ENCODE measurements at places on chromosomes 6 and 20.

DNA sequence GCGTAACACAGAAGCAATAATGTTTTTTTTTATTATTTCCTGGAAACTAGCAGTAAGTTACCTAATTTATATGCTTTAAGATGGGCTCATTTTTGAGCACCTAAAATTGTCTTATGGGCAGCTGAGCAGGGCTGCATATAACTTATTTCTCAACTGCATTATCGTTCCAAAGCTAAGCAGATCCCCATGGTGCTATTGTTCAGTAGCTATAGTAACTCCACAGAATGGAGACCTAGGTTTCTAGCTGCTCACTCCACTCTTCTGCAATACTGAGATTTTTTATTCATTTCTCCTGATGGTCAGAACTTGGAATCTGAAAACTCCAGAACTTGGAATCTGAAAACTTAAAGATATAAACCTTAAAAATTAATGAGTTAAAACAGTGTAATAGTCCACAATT, 18.7 kb downstream of the CRISP1 start:
- no peak for DNase-seq

- no peak for DNase-seq
Observed at GRCh38 chr6:20837189-20837588, 302.9 kb downstream of the CDKAL1 start.

- DNase-seq: no peak
Observed at GRCh38 chr6:136149311-136149710, 100.8 kb downstream of the MTFR2 start.

GRCh38 chr20:61771805-61772350, 293.8 kb downstream of the TAF4 start:
- DNase-seq: no peak

- DNase-seq: no peak
Observed at GRCh38 chr6:168012431-168013249, 15.2 kb downstream of the KIF25 start.

GRCh38 chr6:112957536-112957916, 610.4 kb downstream of the RFPL4B start:
- no peak for DNase-seq

- DNase-seq: no peak
Observed at GRCh38 chr6:13788820-13789219, 25.5 kb downstream of the MCUR1 start.

DNA sequence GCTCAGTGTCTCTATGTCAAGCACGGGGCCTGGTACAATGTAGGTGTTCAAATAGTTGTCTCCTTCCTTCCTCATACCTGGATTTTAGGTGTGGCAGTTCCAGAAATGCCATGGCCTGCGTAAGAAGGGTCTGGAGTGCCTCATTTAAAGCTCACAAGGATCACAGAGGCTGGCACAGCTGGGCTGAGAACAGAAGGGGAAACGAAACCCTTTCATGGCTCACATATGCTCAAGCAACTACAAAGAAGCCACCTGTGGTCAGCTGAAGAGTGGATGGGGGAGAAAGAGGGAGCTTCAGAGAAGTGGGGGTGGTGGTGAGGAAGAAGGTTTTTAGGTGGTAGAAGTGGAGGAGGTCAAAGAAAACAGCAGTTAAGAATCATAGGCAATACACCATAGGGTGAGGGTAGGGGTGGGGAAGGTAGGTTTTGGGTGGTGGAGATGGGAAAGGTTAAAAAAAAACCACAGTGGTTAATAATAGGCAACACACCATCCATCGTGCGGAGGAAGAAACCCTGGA, 17.0 kb upstream of the TOP1 start:
- no peak for DNase-seq

DNA sequence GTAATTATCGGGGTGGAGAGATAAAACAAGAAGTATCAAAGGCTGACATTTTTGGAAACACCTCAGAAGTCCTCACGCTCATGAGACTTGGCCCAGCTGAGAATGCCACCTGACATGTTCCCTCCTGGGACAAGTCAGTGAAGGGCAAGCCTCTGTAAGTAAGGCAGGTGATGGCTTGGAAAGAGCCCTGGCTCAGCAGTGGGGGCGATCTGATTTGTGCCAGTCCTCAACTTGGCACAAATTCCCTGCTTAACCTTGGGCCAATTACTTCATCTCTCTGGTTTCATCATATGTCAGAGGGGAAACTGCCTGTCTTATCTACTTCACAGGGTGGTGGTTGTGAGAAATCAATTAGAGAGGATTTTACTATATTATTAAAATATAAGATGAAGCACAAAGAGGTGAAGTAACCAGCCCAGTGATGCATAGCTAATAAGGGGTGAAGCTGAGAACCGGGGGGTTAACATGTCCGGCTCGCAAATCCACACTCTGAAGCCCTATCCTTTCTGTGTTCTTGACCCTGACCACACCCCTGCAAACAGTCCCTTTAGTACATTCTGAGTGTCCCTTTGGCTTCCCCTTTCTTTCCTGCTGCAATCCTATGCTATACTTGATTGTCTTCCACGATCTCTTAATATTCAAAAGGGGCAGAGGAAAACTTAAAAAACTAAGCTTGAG, 8.8 kb upstream of the MOCS1 start:
- no peak for DNase-seq

GRCh38 chr6:100493206-100493888, 28.6 kb upstream of the SIM1 start:
- no peak for DNase-seq

- no peak for DNase-seq
Observed at GRCh38 chr6:125899726-125900182, 56.8 kb upstream of the HINT3 start.

GRCh38 chr6:72530152-72530551, 91.7 kb upstream of the KCNQ5 start:
- DNase-seq: no peak

DNA sequence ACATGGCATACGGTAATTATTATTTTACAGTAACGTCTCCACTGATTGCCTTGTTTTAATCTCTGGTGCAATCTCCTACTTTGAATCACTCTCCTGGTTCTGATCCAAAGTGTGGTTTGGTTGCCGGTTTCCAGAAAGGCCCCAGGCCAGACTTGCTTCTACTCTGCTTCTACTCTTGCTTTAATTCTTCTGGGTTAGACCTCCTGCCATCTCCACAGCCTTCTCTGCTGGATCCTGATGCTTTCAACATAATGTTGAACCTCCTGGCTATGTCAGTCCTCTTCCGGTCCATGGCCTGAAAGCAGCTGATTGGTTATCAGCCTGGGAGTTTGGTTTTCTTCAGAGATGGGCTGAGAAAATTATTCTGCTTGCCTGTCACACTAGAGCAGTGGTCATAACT, 266.5 kb upstream of the RIMS1 start:
- no peak for DNase-seq

- DNase-seq: no peak
Observed at GRCh38 chr6:148693882-148694484, 52.8 kb upstream of the UST start.

DNA sequence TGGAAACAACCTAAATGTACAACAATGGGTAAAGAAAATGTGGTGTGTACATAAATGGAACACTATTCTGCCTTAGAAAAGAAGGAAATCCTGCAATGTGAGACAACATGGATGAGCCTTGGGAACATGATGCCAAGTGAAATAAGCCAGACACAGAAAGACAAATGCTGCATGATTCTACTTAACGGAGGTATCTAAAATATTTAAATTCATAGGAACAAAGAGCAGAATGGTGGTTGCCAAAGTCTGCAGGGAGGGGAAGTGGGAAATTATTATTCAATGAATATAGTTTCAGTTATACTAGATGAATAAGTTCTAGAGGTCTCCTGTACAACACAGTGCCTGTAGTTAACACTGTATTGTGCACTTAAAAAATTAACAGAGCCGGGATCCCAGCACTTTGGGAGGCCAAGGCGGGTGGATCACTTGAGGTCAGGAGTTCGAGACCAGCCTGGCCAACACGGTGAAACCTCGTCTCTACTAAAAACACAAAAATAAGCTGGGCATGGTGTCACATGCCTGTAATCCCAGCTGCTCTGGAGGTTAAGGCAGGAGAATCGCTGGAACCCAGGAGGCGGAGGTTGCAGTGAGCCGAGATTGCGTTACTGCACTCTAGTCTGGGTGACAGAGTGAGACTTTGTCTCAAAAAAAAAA, 71.4 kb upstream of the SNX9 start:
- DNase-seq: no peak

DNA sequence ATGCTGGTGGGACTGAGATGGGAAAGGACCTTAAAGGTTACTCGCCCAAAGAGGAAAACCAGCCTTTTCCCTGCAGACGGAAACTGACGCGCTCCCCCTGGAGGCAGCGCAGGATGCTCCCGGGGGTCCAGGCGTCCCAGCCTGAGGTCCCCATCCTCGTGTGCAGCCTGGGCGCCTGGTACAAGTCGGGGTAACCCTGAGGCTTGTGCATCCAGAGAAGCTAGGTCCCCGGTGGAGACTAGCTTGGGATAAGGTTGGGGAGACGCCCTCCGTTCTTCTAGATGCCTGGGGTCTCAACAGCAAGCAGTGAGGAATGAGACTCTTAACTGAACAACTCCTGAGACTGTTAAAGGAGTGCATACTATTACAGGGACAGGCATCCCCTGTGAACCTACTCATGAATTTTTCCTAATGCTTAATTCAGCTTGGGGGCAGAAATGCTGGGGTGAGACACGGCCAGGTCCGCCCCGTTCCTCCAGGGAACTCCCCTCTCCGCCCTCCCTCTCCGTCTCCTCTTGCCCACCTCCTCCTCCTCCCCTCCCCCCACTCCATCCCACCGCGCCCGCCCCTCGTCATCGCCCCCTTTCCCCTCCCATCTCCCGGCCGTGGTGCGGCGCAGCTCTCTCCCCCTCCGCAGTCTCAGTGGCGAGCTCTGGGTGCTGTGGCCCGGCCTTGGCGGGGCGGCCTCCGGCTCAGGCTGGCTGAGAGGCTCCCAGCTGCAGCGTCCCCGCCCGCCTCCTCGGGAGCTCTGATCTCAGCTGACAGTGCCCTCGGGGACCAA, at the start of gene PRSS35:
Gene PRSS35 (plus strand): TSS at position 634 of the 781 bp plus-strand sequence. CDS start 10,908 bp downstream, outside the sequence.
- peak; percentile 74 for DNase-seq

DNA sequence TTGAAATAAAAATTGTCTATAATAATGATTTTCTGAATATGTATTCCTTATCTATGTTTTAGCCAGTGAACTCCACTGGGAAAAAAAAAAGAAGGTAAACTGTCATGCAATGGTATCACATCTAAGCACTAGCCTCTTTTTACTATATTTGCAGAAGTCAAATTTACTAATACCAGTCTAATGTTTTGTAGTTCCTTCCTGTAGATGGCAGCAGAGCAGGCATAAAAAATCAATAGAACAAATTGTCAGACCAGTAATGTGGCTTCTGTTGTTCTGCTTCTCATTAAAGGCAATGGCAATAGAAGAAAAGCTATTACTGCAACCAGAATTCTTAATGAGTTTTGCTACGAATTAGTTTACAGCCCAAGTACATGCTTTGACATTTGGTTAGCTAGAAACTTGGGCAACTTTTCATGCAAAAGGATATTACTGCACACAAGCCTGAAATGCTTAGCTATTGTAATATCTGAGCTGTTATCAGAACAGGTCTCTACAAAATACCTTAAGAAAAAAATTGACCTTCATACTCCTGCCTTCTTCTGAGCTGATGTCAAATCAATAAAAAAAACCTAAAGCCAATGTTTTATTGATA, 476.9 kb downstream of the KHDRBS2 start:
- peak; percentile 73 for DNase-seq

GRCh38 chr20:39576771-39577170, 614.6 kb downstream of the DHX35 start:
- DNase-seq: no peak

DNA sequence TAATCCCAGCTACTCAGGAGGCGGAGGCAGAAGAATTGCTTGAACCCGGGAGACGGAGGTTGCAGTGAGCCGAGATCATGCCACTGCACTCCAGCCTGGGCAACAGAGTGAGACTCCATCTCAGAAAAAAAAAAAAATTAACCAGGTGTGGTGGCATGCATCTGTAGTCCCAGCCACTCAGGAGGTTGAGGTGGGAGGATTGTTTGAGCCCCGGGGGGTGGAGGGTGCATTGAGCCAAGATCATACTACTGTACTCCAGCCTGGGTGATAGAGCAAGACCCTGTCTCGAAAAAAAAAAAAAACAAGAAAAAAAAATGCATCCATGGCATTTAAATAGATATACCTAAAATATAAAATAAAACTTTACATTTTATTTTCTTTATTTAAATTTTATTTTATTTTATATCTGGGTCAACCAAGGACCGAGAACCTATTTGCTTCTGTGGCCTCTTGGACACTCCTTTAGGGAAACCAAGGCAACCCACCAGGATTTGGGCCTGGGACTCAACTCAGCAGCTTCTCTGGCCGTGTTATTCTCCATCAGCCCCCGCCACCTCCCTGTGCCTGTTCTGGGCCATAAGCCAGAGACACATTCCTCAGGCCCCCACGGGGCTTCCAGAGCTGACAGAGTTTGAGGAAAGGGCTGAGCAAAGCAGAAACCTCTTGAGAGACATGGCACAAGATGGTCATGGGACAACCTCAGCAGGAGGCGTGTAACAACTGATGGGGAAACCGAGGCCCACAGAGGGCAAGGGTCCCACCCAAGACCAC, 6.2 kb downstream of the SNTA1 start:
- no peak for DNase-seq

DNA sequence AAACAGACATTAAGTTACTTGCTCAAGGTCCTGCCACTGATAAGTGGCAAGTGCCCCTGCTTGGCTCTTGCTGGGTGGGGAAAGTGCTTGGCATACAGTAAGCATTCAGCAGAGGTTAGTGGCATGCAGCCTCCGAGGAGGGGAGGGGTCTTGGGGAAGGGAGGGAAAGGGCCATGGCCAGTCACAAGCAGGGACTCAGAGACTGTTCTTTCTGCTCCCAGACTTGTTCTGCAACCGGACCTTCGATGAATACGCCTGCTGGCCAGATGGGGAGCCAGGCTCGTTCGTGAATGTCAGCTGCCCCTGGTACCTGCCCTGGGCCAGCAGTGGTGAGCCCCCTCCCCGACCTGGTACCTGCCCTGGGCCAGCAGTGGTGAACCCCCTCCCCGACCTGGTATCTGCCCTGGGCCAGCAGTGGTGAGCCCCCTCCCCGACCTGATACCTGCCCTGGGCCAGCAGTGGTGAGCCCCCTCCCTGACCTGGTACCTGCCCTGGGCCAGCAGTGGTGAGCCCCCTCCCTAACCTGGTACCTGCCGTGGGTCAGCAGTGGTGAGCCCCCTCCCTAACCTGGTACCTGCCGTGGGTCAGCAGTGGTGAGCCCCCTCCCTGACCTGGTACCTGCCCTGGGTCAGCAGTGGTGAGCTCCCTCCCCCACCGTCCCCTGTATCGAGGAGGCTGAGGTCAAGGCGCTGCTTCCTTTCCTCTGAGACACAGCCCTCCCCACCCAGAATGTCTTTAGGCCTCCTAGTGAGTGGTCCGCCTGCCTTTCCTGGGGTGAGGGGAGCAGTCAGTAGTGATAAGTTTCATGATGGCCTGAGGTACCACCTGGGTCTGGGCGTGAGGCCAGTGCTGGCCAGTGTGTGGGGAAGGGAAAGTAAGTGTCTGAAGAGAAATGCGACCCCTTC, 8.9 kb downstream of the GLP1R start:
- DNase-seq: no peak

- DNase-seq: no peak
Observed at GRCh38 chr20:44019638-44020335, 105.1 kb downstream of the TOX2 start.

GRCh38 chr6:149725785-149726184, 7.9 kb upstream of the LATS1 start:
- DNase-seq: no peak

Measured in NCI-H748 treated with DMSO at 0.1 percent for 48 hours (cell line).